ENCODE measurements at places on chromosomes 16 and 17. TPM values are rescaled to one million over a fixed set of nuclear protein-coding genes. Genes with fewer than 3 reads are reported as not detected.

Gene STH
- not detected for total RNA-seq

Gene TSNAXIP1
- 0.54 TPM for total RNA-seq

Gene TTLL6
- 1.1 TPM for total RNA-seq

Gene DPEP1
- under 0.01 TPM for total RNA-seq

Gene CD300A
- total RNA-seq = 52.0 TPM

Gene SYNGR3
- total RNA-seq = 4.3 TPM

All from hematopoietic multipotent progenitor cell (in vitro differentiated cells).